ENCODE measurements at places on chromosomes 6 and 20.

GRCh38 chr6:31114541-31114878 lies at the start of gene PSORS1C1:
Gene PSORS1C1, plus strand, starts transcription at chr6:31114800. Its CDS starts 14,833 bp downstream, at chr6:31129633.
- DNase-seq = no peak

DNA sequence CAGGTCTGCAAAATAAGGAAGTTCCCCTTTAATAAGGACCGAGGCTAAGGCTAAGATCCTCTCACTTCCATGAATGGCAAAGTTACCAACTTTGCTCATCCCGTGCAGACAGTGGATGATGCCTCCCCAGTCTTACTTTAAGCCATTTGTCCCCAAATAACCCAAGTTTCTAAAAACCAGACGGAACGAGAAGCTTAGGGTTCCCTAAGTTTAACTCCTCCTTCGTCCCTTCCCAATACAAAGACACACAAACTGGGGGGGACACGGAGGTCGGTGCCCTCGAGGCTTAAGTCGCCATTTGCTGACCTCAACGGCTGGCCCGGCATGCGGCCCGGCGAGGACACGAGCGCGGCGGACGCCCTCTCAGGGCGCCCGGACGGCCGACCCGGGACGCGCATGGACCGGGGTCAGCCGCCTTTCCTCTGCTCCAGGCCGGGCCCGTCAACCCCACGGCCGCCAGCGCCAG lies 527 bp downstream of the FBXO30 start:
- DNase-seq = no peak

DNA sequence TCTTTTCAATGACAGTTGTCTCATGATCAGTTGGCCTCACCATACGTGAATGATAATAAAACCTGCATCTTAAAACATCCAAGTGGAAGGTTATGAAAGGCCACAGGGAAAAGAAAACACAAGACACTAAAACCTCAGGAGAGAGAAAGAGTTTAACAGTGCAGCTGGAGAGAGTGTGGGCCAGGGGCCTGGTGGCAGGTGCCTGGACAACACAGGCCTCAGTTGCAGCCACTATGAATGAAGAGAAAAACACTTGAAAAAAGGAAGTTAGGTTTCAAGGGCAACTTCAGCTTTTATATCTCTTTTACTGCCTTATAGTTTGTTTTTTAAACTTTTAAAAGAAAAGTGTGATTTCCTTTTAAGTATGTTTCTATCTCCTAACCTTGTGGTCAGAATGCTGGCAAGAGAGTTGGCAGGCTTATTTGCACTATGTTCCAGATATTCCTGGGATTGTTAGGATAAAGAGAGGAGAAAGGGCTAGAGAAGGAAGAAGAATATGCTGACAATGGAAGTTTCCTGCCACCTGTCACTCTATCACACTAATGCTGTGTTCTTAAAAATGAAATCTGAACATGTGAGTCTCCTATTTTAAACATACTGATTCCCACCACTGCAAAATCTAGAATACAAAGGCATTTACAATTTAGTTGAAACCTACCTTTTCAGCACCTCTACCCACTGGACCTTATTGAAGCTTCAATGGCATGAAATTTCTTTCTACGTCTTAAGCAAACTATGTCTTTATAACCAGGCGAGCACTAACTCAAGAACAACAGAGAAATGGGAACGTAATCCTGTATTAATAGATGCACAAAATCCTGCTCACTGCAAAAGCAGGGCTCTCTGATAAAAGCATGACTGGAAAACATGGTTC lies 222.4 kb downstream of the CD83 start:
- DNase-seq = no peak

DNA sequence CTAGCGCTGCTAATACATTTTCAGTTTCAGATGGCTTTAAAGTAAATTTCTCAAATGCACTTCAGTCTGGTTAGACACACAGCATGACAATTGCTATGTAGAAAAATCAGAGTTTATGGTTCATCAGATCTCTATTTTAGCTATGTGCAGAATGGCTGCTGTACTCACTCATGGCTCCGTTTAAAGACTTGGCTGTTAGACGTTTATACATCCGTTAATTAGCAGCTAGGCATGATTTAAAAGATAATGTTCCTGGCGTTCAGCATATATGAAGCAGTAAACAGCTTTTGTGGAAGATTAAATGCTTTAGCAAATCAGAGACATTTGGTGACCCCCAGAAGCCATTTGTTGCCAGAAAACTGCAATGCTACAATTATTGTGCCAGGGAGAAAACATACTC lies 350.0 kb upstream of the MANEA start:
- no peak for DNase-seq

- no peak for DNase-seq
Measured at GRCh38 chr20:59733351-59733750, 129.0 kb downstream of the PHACTR3 start.

GRCh38 chr6:143953922-143954321 lies 54.1 kb downstream of the PLAGL1 start:
- no peak for DNase-seq

DNA sequence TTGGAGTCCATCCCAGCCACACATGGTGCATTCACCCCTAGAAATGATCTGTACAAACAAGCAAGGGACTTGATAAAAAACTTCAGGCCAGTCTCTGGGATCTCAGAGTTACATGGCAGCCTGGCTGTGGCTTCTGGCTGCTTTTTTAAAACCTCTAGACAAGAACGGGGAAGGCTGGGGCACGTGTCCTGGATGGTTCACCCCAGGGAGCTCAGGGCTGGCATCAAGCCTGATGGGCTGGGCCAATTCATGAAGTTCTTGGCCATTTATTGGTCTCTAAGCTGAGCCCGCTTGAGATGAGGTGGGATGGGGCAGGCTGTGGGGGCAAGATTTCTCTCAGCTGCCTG lies 10.4 kb upstream of the ZFAND3 start:
- DNase-seq = no peak
